GM12878 (cell line): ENCODE measurements at places on chromosomes 7 and 10.

DNA sequence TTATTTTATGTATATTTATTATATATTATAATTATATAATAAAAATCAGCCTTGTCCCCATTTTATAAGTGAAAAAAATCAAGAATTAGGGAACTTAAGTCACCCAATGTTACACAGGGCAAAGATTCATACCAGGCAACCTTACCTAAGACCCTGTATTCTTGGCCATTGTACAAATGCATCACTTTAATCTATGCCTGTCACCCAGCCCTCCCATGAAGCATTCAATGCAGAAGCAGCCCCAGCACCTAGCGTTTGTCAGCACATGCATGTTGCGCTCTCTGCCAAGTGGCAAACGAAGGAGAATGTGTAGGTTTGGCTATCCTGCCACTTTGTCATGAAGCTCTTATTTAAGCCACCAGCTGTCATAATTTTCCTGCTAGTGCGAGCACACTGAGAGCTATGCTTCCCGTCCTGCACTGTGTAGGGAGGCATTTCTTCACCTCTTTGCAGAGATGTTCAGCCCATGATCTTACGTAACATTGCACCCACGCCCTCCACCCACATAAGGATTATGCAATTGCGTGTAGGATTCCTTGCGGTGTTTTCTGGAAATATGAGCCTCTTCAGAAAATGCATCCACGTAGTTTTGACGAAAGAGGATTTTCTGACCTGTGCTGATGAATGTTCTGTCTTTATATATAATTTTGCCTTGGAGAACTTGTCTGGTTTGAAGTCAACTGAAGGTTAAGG lies 7.7 kb upstream of the COBL start:
- DNase-seq = no peak

GRCh38 chr10:113480081-113480360 lies 72.8 kb upstream of the HABP2 start:
- no peak for DNase-seq

DNA sequence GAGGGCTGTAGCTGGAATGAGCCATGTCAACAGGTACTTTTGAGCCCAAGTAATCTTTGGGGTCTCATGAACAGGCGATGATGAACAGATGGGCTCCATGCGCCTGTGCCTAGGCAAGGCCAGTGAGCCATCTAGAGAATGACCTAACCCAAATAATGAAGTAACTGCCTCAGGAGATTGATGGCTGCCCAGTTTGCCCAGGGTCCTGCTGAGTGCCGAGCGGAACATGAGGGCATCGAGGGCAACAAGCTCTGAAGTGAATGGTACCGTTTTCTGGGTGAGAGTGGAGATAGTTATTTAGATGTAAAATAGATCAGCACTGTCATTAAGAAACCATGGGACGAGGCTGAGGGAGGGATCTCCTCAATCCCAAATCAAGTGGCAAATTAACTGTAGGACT lies 77.9 kb downstream of the EZH2 start:
- DNase-seq = no peak

DNA sequence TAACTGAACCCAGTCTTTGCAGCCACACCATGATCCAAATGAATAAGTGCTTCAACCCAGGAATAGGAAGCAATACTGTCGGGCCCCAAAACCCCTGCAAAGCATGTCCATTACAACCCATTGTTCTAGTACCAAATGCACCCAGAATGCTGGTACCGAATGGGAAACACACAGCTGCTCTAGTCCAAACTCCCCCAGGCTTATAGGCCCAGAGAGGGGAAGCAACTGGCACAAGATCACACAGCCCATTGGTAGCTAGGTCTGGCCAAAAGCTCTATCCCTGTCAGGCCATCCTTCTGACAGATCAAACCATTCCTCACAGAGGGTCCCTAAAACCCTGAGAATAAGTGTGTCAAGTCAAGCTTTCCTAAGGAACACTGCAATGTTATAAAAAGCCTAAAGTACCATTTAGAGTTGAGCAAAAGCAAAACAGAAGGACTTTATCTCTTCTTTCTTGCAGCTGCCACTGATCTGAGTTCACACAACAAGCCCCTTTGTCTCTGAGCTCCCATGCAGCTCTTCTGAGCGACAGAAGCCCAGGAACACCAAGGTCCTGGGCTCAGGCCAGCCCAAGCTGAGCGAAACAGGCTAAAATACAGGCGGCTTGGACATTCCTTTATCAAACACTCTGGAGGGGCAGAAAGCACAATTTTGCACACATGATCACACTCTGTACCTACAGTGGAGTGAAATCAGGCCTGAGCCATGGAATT lies 116.7 kb downstream of the SGMS1 start:
- DNase-seq = no peak

GRCh38 chr7:143877098-143877497 lies 24.9 kb downstream of the TCAF1 start:
- no peak for DNase-seq

- no peak for DNase-seq
Measured at GRCh38 chr7:100127866-100128636, 1.3 kb downstream of the MBLAC1 start.

GRCh38 chr10:52949899-52950298 lies 177.3 kb upstream of the MBL2 start:
- DNase-seq = no peak

DNA sequence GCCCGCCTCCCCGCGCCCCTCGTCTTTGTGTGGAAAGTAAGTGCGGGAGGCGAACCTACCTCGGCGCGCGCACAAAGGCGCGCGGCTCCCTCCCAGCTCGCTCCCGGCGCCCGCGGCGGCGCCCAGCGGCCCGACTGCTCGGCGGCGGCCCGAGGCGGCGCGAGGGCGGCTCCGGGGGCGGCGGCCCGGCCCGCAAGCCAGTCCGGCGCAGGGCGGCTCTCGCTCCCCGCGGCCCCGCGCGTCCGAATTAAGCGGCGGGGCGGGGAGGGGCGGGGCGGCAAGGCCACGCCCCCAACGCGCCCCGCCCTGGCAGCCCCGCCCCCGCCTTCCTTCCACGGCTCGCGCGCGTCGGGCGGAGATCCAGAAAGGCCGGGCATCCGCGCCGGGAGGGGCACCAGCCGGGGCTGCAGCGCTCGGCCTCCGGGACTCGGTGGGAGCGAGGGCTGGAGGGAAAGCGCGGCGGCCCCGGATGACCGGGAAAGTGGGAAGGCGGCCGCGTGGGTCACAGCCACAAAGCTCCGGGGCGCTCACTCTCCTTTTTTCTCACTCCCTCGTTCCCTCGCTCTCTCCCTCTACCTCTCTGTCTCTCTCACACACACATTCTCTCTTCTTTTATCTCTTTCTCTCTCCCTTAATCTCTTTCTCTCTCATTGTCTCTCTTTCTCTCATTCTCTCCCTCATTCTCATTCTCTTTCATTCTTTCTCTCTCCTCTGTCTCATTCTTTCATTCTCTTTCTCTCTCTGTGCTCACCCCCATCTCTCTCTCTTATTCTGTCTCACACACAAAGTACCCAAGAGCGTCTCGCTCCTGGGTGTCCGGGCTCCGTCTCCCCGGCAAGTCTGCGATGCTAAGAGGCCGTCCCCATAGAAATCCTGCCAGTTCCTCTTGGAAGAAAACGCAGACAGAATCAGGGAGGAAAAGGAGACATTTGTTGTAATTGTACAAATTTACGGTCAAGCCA lies 170.2 kb downstream of the FAM107B start:
- DNase-seq = no peak

DNA sequence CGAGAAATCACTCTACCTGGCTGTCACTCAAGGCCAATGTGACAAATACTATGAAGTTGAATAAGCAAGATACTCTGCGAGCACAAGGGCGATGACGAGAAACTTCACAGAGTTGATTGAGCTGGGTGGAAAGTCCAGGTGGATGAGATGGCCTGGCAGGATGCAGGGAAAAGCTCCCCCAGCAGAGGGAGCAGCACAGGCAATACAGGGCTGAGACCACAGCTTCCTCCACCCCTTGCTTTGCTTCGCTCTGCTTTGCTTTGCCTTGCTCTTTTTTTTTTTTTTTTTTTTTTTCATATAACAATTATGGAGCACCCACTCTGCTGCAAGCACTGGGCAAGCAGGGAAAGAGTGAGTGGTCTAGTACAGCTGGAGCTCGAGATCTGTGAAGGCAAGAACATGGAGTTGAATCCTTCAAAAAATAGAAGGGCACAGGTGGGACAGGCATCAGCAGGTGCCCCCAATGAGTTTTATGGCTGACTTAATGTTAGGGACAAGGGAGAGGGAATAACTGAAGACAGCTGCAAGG lies 88.3 kb downstream of the CABCOCO1 start:
- peak; percentile 27 for DNase-seq

GRCh38 chr7:100589341-100589947 lies 3.3 kb downstream of the FBXO24 start:
- DNase-seq = no peak

DNA sequence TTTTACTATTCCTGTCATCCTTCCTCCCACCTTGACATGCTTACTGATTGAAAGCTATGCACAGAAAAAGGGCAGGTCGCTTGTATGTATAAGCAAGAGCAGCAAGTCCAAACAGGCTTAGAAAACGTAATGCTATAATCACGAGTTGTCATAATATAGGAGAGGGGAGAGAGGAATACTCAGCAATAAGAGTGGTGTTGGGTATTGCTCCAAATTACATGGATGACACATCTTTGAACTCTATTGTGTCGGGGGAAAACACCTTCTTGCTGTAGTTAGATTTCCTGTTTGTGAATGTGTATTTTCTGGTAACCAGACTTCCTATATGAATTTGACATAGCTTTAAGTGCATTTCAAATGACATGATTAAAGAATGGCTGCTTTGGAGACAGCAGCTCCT lies 7.5 kb downstream of the MET start:
- DNase-seq = no peak

DNA sequence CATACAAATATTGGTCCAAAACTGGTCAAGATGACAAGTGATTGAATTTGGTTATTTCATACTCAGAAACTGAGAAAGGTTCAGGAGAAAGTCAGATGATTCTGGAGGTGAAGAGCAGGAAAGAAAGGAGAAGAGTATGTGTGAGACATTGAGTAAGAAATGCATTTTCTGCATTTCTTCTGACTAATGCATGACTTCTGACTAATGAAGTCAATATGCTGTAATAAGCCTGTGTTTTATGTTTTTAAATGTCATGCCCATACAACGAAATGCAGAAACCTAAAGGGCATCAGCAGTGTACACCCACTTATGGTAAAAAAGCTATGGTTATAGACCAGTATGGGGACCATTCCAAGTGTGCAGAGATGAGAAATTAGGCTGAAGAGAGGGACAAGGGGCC lies 1227.8 kb upstream of the SORCS1 start:
- DNase-seq = no peak

- DNase-seq = no peak
Measured at GRCh38 chr7:23377134-23377533, 78.0 kb downstream of the MALSU1 start.

- DNase-seq = peak; percentile 25
Measured at GRCh38 chr10:124465003-124465776, 3.6 kb downstream of the LHPP start.

- DNase-seq = no peak
Measured at GRCh38 chr7:12028508-12028907, 182.6 kb upstream of the TMEM106B start.

GRCh38 chr10:97719602-97720001 lies 6.1 kb downstream of the MARVELD1 start:
- DNase-seq = no peak

DNA sequence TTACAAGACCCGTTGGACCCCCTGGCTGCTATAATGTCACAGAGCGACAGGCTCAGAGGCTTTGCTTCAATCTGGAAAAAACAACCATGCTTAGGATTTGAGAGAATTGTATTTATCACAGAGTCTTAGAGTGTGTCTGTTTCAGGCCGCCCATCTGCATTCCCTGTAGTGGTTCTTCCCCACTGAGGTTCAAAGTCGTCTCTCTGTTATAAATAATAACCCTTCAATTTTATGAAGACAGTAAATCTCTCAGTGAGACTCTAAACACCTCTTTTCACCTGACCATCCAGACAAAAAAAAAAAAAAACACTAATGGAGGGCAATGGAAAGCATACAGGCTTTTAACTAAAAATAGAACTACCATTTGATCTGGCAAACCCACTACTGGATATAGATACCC lies 565.4 kb upstream of the AUTS2 start:
- no peak for DNase-seq

DNA sequence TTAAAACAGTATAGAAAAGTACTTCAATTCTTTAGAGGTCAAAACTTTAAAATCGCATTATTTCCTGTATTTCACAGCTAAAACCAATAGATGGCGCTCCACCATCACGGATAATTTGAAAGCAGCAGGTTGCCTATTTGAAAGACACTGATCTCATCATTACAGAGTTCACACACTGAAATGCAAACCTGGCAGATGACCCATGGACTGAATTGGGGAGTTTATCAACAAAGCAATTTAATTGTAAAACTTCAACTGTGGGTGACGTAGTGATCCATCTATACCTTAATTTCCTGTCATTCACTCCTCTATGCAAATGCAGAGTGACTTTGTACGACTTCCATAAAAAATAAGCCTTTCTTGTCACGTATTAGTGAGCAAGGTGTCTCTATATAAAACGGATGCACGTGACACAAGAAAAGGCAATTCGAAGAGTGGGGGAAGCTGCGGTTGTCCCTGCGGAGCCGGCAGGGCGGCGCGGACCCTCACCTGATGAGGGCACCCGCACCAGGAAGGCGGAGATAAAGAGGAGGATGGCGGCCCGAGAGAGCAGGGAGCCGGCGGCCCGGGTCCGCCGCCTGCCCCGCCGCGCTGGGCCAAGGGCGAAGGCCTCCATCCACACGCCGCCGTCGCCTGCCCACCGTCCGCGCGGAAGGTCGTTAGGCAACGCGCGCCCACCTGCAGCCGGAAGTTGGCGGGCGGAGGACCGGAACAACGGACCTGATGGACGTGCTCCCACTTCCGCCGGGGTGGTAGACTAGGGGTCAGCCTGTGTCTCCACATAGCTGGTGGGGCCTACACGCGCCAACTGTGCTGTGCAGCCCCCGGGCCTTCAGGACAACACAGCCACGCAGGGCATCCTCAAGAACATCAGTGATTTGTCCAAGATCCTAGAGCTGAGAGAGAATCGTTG lies at the start of gene ZPBP:
Gene ZPBP (minus strand): TSS at position 668 of the 913 bp plus-strand sequence. CDS start 52 bp downstream, at position 616.
- peak; percentile 30 for DNase-seq

- no peak for DNase-seq
Measured at GRCh38 chr10:69474742-69475432, 23.6 kb downstream of the TSPAN15 start.

GRCh38 chr10:13683017-13683416 lies 96.3 kb downstream of the PRPF18 start:
- no peak for DNase-seq

GRCh38 chr10:13883636-13884444 lies 297.1 kb downstream of the PRPF18 start:
- DNase-seq = no peak

- DNase-seq = no peak
Measured at GRCh38 chr7:36966039-36966438, 241.7 kb upstream of the AOAH start.

DNA sequence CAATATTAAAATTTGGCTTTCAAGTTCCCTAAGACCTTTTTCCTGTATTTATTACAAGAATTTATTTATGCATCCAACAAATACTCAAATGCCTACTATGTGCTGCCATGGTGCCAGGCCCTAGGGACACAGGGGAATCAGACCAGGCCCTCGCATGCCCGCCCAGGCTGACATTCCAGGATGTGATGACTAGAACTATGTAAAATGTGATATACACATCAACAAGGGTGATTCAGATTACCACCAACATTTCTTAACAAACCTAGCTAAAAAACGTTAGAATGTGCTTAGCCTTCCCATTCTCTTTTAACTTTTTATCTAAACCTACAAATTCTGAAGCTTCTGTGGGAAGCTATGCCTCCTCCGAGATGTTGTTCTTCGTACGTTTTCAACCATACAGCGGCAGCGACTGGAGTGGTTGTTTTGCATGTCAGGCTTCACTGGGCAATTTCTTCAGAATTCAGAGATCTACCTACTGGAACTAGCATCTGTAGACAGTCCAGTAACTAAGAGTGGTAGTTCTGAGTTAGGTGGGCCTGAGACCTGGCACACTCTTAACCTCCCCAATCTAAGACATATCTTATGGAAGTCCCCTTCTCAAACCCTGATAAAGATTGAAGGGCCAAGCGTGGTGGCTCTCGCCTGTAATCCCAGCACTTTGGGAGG lies 22.1 kb downstream of the GNA12 start:
- no peak for DNase-seq
